ENCODE measurements at places on chromosomes 4 and X. TPM values are rescaled to one million over a fixed set of nuclear protein-coding genes. Genes with fewer than 3 reads are reported as not detected.

Gene LANCL3
- 0.48 TPM for total RNA-seq

Gene NXF2B
- total RNA-seq: not detected

Gene USP17L29
- total RNA-seq: not detected

Gene NDST4
- total RNA-seq: not detected

Gene F8
- total RNA-seq: 10.8 TPM

Gene HMGN5
- total RNA-seq: 2.7 TPM

Gene SSX4
- total RNA-seq: not detected

Gene RTL5
- 1.0 TPM for total RNA-seq

Gene CXCL8
- total RNA-seq: 0.42 TPM

Gene ETDB
- total RNA-seq: not detected

Gene TMEM255A
- total RNA-seq: not detected

Gene PROM1
- 0.72 TPM for total RNA-seq

Gene GAGE10
- total RNA-seq: not detected

Gene OPHN1
- 0.20 TPM for total RNA-seq

Gene OTUD4
- total RNA-seq: 68.0 TPM

Gene ADH1A
- total RNA-seq: not detected

Gene RS1
- not detected for total RNA-seq

Gene HAND2
- total RNA-seq: not detected

Gene VCX3A
- total RNA-seq: not detected

Gene RBM47
- 1.1 TPM for total RNA-seq

Gene FRMD7
- not detected for total RNA-seq

Data from CD8-positive, alpha-beta memory T cell (primary cell).